ENCODE measurements at places on chromosomes 5 and 9.

DNA sequence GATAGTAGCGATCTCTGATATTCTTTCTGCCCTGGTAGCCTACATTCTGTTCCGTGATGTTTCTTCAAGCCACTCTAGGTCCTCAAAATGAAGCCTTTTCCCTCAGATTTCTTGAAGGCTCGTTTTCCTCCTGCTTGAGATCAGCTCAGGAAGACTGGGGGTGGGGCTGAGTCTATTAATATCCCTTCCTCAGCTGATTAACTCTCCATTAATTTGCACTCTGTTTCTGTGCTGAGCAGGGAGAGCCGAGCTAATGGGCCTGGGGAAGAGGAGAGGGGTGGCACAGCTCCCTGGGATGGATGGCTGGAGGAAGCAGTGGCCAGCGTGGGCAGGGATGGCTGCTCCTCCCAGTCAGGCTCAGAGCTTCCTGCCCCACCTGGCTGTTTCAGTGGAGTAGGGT is 93.3 kb downstream of the PPARGC1B start:
- no peaks in the 10 kb centered on the region for H3K27me3 ChIP-seq
- H3K4me1 ChIP-seq: no peaks in the 10 kb centered on the region
- no peak overlapping the region for H3K27ac ChIP-seq
- H3K36me3 ChIP-seq: no peaks in the 10 kb centered on the region
- no peak for DNase-seq
- no peak overlapping the region for H3K4me3 ChIP-seq

- peak; percentile 99 for DNase-seq
- H3K27me3 ChIP-seq: no peaks in the 10 kb centered on the region
- peak overlapping the region; percentile 97 for H3K27ac ChIP-seq
- peak overlapping the region; percentile 69 for H3K4me3 ChIP-seq
- H3K4me1 ChIP-seq: peaks cover 35% of the 10 kb centered on the region
Observed at GRCh38 chr9:88651682-88652633, 117.0 kb downstream of the NXNL2 start.

GRCh38 chr5:94021246-94021645 is 279.8 kb upstream of the POU5F2 start:
- no peaks in the 10 kb centered on the region for H3K27me3 ChIP-seq
- H3K4me1 ChIP-seq: peaks cover 12% of the 10 kb centered on the region
- no peak overlapping the region for H3K27ac ChIP-seq
- peak; percentile 35 for DNase-seq
- H3K4me3 ChIP-seq: no peak overlapping the region

- no peak overlapping the region for H3K4me3 ChIP-seq
- peak overlapping the region; percentile 55 for H3K27ac ChIP-seq
- DNase-seq: peak; percentile 84
Observed at GRCh38 chr5:318341-318897, 3.1 kb upstream of the AHRR start.

DNA sequence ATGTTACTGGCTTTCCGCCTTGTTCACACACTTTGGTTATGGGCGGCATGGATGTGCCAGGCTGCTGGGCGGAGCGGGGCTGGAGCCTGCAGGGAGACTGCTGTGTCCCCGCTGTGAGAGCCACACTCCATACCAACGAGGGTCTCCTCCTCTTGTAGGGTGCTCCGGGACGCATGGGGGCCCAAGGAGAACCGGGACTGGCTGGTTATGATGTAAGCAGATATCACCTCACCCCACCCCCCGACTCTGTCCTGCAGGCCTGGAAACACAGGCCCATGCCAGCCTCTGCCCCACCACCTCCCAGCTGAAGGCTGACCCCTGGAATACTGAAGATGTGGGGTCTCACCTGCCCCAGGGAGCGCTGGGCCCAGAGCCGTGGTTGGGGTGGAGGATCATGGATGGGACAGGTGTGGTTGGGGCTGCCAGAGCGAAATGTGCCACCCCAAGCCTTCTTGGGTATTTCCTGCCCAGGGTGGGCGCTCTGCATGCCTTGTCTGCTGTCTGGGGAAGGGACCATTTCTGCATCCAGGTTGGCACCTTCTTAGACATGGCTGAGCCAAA is 39.3 kb upstream of the ORM1 start:
- H3K4me1 ChIP-seq: peaks cover 14% of the 10 kb centered on the region
- no peak overlapping the region for H3K4me3 ChIP-seq
- no peaks in the 10 kb centered on the region for H3K27me3 ChIP-seq

GRCh38 chr5:117183326-117183725 is 608.7 kb upstream of the SEMA6A start:
- H3K4me3 ChIP-seq: no peak overlapping the region
- no peaks in the 10 kb centered on the region for H3K4me1 ChIP-seq
- no peak for DNase-seq
- H3K36me3 ChIP-seq: no peaks in the 10 kb centered on the region
- no peak overlapping the region for H3K27ac ChIP-seq

DNA sequence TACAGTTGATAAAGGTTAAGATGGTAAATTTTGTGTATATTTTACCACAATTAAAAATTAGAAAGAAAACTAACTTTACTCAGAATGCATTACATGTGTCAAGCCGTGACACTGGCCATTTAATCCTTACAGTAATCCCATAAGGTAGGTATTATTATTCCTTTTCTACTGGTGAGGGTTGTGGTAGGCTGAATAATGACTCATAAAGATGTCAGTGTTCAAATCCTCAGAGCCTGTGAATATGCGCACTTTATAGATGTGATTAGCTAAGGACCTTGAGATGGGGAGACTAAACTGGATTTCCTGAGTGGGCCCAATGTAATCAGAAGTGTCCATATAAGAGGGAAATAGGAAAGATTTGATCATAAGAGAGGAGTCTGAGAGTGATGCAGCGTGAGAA is 288.1 kb downstream of the TMEM167A start:
- no peaks in the 10 kb centered on the region for H3K36me3 ChIP-seq
- no peak for DNase-seq
- no peak overlapping the region for H3K4me3 ChIP-seq
- no peaks in the 10 kb centered on the region for H3K4me1 ChIP-seq
- no peak overlapping the region for H3K27ac ChIP-seq

DNA sequence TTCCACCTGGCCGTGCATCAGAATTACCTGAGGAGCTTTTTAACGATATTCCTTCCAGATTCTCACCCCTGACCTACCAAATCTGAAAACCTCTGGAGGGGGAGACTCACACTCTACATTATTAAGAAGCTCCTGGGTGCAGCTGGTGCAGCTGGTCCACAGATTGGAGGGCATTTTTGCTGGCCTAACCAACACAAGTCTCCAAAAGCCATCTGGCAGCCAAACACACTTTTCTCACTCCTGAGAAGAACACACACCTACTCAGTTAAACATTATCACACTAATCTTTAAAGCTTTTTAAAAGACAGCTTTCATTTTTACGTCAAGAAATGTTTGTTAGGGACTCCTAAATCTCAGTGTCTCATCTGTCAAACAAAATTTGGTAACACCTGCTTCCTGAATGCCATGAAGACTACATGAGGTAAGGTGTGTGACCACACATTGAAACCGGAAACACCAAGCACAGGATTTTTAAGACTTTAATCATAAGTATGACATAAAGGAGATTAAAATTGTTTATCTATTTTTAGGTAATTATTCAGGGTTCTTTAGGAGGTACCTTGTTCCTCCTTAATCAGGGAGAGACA is 14.2 kb upstream of the PTPN3 start:
- no peak overlapping the region for H3K4me3 ChIP-seq
- no peaks in the 10 kb centered on the region for H3K36me3 ChIP-seq
- no peak for DNase-seq
- H3K4me1 ChIP-seq: no peaks in the 10 kb centered on the region
- no peak overlapping the region for H3K27ac ChIP-seq

DNA sequence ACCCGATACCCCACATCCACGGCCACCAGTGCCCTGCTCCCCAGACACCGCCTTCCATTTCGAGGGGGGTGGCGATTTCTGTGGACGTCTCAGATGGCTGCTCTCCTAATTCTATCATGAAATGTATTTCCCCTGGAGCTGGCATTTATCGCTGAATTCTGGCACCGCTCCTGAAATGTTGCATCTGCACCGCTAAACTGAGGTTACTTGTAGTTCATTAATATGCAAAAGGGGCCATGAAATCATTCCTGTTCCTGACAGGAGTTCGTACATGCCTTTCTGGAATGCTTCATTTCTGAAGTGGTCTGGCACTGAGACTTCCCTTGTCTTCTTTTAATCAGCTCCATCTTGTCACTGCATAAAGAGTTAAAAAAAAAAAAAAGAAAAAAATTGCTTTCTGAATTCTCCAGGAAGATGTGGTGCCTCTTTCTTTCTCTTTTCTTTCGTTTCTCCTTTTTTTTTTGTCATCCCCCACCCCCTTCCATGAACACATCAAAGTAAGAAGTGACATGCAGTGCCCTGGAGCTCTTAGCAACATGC is 97.7 kb upstream of the SMARCA2 start:
- H3K4me3 ChIP-seq: no peak overlapping the region
- no peak overlapping the region for H3K27ac ChIP-seq

GRCh38 chr5:106648401-106648800 is 1022.3 kb downstream of the EFNA5 start:
- H3K36me3 ChIP-seq: no peaks in the 10 kb centered on the region
- H3K4me1 ChIP-seq: no peaks in the 10 kb centered on the region
- no peaks in the 10 kb centered on the region for H3K27me3 ChIP-seq
- DNase-seq: no peak
- H3K4me3 ChIP-seq: no peak overlapping the region
- H3K27ac ChIP-seq: no peak overlapping the region

All from GM23248 (cell line).